ENCODE measurements at places on chromosomes 7 and 10. TPM values are rescaled to one million over a fixed set of nuclear protein-coding genes. Genes with fewer than 3 reads are reported as not detected.
A peak's percentile ranks its signal among the peaks of the same experiment; 100 is the strongest.

CYP2C19 gene
- total RNA-seq, result not detected

ITPRID1 gene
- not detected for total RNA-seq

PNPLA8 gene
- total RNA-seq, result 46.4 TPM

C10orf105 gene
- total RNA-seq, result not detected

DNA sequence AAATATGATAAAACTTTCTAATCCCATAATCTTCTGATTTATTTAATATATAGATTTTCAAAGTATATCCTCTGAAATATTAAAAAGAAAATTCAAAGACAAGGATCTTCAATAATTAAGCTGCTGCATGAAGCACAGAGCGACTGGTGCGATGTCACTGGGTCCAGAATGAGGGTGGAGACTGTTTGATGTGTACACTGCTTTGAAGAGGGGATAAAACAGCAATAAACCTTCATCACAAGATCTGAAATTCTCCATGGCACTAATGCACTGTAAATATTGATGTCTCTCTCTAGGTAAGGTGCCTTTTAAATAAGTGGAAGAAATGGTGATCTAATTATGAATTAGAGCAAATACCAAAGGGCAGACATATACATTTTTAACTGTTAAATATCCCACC lies 337.8 kb downstream of the PARD3 start:
- DNase-seq, result no peak

DNA sequence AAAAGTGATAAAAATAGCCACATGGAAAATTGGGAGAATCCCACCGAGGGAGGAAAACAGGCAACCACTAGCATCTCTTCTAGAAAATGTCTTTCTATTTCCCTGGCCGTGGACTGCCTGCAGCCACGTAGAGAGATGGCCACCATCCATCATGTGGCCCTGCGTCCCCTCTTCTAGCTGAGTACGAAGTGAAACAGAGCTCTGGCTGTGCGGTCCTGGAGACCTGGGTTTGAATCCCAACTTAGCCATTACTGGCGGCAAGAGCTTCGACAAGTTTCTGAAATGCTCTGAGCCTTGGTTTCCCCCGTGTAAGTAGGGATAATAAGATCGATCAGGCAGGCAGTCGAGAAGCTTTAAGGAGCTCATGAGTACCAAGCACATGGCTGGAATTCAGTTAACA lies 32.9 kb downstream of the ZCCHC24 start:
- DNase-seq, result peak; percentile 2

GRCh38 chr10:113028456-113029440 lies 78.7 kb downstream of the TCF7L2 start:
- DNase-seq, result no peak

- DNase-seq, result no peak
Measured at GRCh38 chr10:17085011-17085725, 44.4 kb downstream of the CUBN start.

DNA sequence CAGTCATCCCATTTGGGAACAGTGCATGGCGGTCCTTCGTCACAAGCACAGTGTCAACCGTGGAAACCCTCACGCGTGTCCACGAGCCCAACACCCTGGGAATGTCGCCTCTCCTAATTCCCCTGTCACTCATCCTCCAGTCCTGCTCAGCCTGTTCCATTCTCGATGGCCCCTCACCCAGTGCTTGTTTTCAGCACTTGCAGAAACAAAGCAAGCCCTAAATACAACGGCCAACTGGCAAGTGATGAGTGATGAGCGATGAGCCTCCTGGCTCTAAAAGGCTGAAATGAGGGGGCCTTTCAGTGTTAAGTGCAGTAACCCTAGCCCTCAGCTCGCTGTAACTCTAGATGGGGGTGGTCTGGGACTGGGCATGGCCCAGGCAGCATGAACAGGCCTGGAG lies 22.6 kb downstream of the NKX2-3 start:
- DNase-seq, result no peak

DNA sequence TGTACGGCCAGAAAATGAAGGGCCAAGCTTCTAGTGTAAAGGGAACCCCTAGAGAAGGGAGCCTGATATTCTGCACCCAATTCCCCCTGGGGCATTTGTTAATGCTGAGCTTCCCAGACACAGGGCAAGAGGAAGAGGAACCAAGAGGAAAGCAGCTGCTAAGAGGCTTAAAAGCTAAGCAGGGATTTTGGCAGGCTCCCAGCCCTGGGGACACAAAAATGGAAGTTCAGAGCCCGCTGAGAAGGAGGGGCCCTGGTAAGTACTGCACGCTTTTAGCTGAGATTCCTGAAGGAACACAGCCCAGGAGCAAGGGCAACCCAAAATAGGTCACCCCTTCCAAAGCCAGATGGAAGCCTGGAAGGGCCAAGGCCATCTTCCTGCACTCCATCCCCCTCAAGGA lies 387.3 kb upstream of the MGMT start:
- no peak for DNase-seq
